Fibroblast of skin of back (primary cell): ENCODE measurements at places on chromosomes 16 and 17.

GRCh38 chr17:51643702-51644490 lies 383.6 kb downstream of the UTP18 start:
- DNase-seq: no peak

DNA sequence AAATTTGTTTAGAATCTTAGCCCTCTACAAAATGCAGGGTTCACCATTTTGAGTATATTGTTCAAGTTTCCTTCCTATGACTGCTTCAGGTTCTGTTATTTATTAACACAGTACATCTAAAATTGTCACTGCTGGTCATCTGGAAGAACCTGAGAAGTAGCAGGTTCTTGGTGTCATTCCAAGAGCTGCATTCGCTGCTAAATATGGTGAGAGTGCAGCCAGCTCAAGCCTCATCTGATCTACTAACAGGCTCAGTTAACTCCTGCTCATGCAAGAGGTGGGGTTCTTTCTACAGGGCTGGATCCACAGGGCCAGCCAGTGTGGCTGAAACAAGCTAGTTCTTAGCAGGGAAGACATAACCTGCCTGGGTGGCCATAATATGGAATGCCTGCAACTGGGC lies 1946.1 kb downstream of the TP53TG3F start:
- no peak for DNase-seq

DNA sequence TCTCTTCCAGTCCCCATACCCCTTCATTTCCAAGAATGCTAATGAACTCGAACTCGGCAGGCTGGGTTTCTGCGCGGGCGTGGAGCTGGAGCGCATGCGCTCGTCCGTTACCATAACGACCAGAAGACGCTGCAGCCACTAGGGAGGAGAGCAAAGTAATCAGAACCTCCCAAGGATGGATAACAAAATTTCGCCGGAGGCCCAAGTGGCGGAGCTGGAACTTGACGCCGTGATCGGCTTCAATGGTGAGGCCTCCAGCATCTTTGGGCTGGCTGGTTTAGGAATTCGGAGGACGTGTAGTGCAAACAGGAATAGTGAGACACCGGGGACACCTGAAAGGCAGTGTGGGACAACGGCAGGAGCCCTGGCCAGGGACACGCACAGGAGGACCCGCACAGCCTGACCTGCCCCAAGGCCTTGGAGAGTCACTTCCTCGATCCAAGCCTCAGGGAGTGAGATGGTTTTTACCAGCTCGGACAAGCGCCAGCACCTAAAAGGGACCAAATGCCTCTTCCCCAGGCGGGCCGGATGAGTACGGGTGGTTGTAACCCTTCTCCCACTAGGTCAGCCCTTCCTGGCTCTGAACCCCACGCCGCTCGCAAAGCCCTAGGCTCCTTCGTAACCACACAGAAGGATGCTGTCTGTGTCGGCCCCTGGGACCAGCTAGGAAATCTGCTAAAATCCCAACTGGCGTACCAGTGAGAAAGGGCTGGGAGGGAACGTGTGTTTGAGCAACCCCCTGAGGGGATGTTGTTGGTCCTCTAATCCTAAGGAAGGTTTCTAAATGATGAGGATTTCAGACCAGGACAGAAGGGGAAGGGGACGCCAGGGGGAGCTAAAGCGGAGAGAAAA lies at the start of gene CFAP52:
Gene CFAP52 (plus strand): TSS at position 122 of the 852 bp plus-strand sequence. CDS start 54 bp downstream, at position 176.
- DNase-seq: peak; percentile 75

GRCh38 chr17:65402513-65403496 lies 158.6 kb downstream of the AXIN2 start:
- DNase-seq: no peak

DNA sequence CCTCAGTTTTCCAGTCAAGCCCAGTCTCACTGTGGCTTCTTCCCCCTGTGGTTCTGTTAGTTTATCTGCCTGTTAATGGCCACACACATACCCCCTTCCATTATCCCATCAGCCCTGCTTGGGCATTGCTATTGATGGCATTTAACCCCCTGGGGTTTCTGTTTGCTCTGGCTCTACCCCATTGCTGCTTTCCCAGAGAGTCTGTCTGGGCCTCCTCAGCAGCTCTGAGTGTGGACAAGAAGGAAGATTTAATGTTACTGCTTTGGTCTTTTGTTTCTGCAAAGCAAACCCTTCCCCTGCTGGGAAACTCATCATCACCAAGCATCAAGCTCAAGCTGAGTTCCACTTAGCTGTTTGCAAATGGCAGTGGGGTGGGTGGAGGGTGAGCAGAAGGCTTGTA lies 162.7 kb downstream of the CCT6B start:
- DNase-seq: no peak

- no peak for DNase-seq
These were observed 10.6 kb downstream of the TBX4 start for GRCh38 chr17:61462719-61463315.

DNA sequence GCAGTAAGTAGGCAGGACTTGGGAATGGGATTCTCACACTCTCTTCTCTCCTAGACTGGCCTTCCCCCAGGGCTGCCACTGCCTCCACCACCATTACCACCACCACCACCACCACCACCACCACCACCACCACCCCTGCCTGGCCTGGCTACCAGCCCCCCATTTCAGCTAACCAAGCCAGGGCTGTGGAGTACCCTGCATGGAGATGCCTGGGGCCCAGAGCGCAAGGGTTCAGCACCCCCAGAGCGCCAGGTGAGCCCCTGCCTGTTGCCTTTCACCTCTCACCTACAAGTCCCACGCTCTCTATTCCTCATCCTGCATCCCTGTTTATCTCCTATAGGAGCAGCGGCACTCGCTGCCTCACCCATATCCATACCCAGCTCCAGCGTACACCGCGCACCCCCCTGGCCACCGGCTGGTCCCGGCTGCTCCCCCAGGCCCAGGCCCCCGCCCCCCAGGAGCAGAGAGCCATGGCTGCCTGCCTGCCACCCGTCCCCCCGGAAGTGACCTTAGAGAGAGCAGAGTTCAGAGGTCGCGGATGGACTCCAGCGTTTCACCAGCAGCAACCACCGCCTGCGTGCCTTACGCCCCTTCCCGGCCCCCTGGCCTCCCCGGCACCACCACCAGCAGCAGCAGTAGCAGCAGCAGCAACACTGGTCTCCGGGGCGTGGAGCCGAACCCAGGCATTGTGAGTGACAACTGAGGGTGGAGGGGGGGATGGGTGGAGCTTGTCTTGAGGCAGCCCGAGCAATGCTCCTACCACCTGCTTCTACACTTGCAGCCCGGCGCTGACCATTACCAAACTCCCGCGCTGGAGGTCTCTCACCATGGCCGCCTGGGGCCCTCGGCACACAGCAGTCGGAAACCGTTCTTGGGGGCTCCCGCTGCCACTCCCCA lies 7.9 kb upstream of the TMEM88 start:
- DNase-seq: no peak

GRCh38 chr17:79891113-79891730 lies 52.0 kb upstream of the CBX4 start:
- DNase-seq: no peak
